Endothelial cell (in vitro differentiated cells): ENCODE measurements at places on chromosomes 1 and 21. TPM values are rescaled to one million over a fixed set of nuclear protein-coding genes. Genes with fewer than 3 reads are reported as not detected.

DNA sequence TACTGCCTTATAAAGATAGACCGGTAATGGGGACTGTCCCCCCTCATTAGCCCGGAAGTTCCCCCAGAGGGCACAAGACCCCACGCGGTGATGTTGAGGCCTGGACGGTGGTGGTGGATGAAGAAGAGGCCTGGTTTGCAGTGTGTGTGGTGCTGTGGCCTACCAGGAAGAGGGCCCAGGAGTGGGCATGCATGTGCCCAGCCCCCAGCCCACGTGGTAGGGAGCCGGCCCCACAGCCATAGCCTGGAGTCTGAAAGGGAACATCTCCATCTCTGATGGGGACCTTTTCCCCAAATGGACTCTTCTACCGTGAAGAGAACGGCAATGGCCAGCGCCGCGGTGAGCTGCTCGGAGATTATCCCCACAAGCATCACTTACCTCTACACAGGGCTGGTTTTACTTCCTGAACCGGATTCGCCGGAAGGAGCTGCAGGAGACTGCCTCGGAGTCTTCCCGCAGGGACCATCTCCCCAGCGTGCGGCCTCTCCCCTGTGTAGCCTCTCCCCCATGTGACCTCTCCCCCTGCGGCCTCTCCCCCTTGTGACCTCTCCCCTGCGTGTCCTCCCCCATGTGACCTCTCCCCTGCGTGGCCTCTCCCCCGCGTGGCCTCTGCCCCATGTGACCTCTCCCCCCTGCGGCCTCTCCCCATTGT lies 20.6 kb downstream of the RRP1 start:
- H3K4me3 ChIP-seq = no peak overlapping the region
- no peak for DNase-seq
- H3K27me3 ChIP-seq = peaks cover 4% of the 10 kb centered on the region
- H3K4me1 ChIP-seq = peaks cover 16% of the 10 kb centered on the region

GRCh38 chr1:22711591-22712501 lies 1.2 kb downstream of the EPHB2 start:
- H3K4me3 ChIP-seq = peak overlapping the region; percentile 82
- DNase-seq = peak; percentile 24
- no peak overlapping the region for H3K27ac ChIP-seq

DNA sequence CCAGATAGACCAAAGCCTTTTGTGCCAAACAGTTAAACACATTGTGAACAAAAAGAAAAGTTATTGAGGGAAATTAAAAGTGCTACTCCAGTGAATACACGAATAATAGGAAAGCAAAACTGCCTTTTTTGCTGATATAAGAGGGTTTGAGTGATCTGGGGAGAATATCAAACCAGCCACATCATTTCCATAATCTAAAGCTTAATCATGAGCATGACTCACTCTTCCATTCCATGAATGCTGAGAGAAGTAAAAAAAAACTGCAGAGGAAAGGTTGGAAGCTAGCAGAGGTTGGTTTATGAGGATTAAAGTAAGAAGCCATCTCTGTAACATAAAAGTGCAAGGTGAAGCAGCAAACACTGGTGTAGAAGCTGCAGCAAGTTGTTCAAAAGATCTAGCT lies 350.6 kb upstream of the NCAM2 start:
- H3K4me3 ChIP-seq = no peak overlapping the region
- H3K27ac ChIP-seq = no peak overlapping the region
- no peaks in the 10 kb centered on the region for H3K4me1 ChIP-seq
- peaks cover 2% of the 10 kb centered on the region for H3K27me3 ChIP-seq
- DNase-seq = no peak

The IVL gene
- total RNA-seq = not detected

The IGSF9 gene
- 2.2 TPM for total RNA-seq

The RCSD1 gene
- total RNA-seq = 39.5 TPM
